Activated T-cell treated with anti-CD3 and anti-CD28 coated beads, Interleukin-2, amount 50 U/mL, for 72 hours (primary cell): ENCODE measurements at places on chromosomes 7 and 10. TPM values are rescaled to one million over a fixed set of nuclear protein-coding genes. Genes with fewer than 3 reads are reported as not detected.

DNA sequence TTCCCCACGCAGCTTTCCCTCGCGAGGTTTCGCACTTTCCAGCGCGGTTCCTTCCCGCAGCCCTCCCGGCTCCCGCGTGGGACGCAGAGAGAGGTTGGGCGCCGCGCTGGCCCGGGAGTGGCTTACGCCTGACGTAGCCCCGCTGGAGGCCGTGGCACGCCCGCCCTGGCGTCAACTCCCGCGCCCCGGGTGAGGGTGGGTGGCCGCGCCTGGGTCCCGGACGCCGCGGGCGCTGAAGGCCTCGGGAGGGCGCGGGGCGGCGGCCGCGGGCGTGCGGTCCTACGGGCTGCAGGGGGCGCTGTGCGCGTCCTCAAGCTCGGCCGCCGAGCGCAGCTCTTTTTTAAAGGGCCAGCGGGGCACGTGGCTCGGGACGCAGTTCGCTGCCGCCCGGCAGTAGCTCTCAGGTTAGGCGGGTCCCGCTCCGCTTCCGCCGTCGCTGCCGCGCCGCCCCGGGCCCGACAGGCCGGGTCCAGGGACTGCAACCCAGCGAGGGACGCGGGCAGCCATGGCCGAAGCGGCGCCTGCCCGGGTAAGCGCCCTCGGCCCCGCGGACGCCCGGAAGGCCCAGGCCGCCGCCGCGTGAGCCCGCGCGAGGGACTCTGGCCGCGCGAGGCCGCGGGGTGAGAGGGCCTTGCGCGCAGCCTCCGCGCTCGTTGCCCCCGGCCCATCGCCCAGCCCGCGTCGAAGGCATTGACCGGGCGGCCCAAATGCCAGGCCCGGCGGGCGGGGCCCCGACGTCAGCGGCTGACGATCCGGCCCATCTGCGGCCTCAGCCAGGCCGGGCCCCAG lies at the start of gene ZNF783:
ZNF783 (plus strand) TSS at position 368 of the 789 bp plus-strand sequence; CDS start at position 506, 138 bp downstream.
- peak within 1 kb of the TSS; percentile 86 for H3K4me3 ChIP-seq
- H3K27ac ChIP-seq = peak within 1 kb of the TSS; percentile 89
- H3K4me1 ChIP-seq = peaks cover 42% of the 10 kb centered on the region
- no peaks in the 10 kb centered on the region for H3K27me3 ChIP-seq
- H3K36me3 ChIP-seq = peaks cover 17% of the 10 kb centered on the region

- no peak overlapping the region for H3K27ac ChIP-seq
- DNase-seq = no peak
- H3K27me3 ChIP-seq = peaks cover 6% of the 10 kb centered on the region
Measured at GRCh38 chr10:24425151-24425550, 216.2 kb downstream of the KIAA1217 start.

DNA sequence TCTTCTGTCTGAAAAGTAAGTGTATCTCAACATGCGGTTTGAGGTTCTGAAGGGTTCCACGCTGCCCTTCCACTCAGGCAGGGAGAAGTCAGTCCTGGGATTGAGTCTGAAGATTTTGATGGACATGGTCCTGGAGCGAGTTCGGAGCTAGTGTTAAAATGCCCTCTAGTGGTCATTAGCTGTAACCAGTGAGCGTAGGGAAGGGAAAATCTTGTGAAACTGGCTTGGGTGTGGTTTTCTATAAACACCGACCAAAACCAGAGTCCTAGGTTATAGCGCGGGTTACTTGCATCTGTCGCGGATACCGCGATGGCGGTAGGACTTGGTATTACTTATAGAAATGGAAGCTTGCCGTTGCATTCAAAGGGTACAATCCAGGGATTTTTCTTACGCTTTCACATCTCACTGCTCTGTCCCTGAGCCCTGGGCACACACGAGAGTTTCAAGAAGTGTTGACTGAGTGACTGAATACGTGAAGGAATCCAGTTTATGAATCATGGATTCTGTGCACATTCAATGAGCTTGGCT lies 348.2 kb upstream of the C7orf33 start:
- peak; percentile 6 for DNase-seq
- H3K27ac ChIP-seq = no peak overlapping the region
- no peak overlapping the region for H3K4me3 ChIP-seq
- peaks cover 36% of the 10 kb centered on the region for H3K27me3 ChIP-seq
- H3K36me3 ChIP-seq = no peaks in the 10 kb centered on the region
- no peaks in the 10 kb centered on the region for H3K4me1 ChIP-seq

DNA sequence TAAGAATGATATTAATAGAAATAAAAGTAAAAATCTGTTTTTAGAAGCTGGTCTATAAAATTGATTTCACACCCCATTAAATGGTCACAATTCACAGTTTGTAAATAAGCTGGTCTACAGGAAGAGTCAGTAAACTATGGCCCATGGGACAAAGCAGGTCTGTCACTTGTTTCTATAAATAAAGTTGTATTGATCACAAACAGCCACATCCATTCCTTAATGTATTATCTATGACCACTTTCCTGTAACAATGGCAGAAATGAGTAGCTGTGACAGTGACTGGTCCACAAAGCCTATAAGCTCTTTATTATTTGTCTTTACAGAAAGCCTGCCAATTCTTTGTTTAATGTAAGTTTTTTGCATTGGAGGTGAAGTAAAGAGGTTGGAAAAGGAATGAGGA lies 114.5 kb downstream of the SEMA3E start:
- H3K4me3 ChIP-seq = no peak overlapping the region
- no peak overlapping the region for H3K27ac ChIP-seq
- no peaks in the 10 kb centered on the region for H3K36me3 ChIP-seq
- H3K27me3 ChIP-seq = no peaks in the 10 kb centered on the region
- no peak for DNase-seq
- H3K4me1 ChIP-seq = no peaks in the 10 kb centered on the region

The WAPL gene
- total RNA-seq = 53.6 TPM

GRCh38 chr7:10803720-10804119 lies 170.0 kb upstream of the PHF14 start:
- H3K36me3 ChIP-seq = no peaks in the 10 kb centered on the region
- DNase-seq = no peak
- H3K27ac ChIP-seq = no peak overlapping the region
- no peaks in the 10 kb centered on the region for H3K4me1 ChIP-seq

DNA sequence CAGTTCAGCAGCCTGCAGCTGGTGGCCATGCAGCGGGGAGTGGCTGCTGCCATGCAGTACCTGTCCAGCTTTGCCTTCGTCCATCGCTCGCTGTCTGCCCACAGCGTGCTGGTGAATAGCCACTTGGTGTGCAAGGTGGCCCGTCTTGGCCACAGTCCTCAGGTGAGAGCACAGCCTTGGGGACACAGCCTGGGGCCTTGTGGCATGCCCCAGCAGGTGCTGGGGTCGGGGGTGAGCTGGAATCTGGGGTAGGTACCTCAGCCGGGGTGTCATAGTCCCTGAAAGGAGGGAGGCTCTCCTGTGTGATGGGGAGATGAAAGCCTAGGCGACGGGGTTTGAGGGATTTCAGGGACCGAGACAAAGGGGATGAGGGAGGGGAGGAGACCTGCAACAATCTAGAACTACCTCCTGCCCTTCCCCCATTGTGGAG lies 14.1 kb downstream of the EPHB6 start:
- H3K4me1 ChIP-seq = no peaks in the 10 kb centered on the region
- no peak for DNase-seq
- H3K27ac ChIP-seq = no peak overlapping the region

The CRHR2 gene
- total RNA-seq = not detected

The SLC13A4 gene
- total RNA-seq = not detected

DNA sequence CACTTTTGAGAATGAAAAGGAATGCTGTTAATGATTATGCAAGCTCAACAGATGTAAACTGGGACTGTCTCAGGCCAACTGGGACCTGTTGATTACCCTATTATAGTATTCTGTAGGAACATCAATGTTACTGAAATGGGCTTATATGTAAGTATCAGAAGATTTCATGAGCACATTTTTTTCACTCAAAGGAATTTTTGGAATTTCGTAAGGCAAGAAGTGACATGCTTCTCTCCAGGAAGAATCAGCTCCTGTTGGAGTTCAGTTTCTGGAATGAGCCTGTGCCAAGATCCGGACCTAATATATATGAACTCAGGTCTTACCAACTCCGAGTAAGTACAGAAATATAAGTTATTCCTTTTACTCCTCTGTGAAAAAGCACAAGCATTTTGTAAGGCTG lies 19.2 kb downstream of the NIPSNAP2 start:
- DNase-seq = no peak
- H3K27me3 ChIP-seq = no peaks in the 10 kb centered on the region
- H3K4me3 ChIP-seq = no peak overlapping the region
- H3K27ac ChIP-seq = no peak overlapping the region
- no peaks in the 10 kb centered on the region for H3K4me1 ChIP-seq

The AKR1B1 gene
- total RNA-seq = 117 TPM
